Activated CD4-positive, alpha-beta T cell treated with anti-CD3 and anti-CD28 coated beads, Interleukin-2, amount 50 U/mL, for 1 hour (primary cell): ENCODE measurements at places on chromosomes 11 and 22.

GRCh38 chr11:9459667-9460321, 1.0 kb upstream of the ZNF143 start:
- peak; percentile 29 for DNase-seq

GRCh38 chr22:22578702-22579424, 19.8 kb upstream of the PRAME start:
- DNase-seq = no peak

GRCh38 chr22:43923631-43924464, at the start of gene PNPLA3:
Gene PNPLA3, plus strand, starts transcription at chr22:43923805. Its CDS starts 107 bp downstream, at chr22:43923912.
- DNase-seq = peak; percentile 77

DNA sequence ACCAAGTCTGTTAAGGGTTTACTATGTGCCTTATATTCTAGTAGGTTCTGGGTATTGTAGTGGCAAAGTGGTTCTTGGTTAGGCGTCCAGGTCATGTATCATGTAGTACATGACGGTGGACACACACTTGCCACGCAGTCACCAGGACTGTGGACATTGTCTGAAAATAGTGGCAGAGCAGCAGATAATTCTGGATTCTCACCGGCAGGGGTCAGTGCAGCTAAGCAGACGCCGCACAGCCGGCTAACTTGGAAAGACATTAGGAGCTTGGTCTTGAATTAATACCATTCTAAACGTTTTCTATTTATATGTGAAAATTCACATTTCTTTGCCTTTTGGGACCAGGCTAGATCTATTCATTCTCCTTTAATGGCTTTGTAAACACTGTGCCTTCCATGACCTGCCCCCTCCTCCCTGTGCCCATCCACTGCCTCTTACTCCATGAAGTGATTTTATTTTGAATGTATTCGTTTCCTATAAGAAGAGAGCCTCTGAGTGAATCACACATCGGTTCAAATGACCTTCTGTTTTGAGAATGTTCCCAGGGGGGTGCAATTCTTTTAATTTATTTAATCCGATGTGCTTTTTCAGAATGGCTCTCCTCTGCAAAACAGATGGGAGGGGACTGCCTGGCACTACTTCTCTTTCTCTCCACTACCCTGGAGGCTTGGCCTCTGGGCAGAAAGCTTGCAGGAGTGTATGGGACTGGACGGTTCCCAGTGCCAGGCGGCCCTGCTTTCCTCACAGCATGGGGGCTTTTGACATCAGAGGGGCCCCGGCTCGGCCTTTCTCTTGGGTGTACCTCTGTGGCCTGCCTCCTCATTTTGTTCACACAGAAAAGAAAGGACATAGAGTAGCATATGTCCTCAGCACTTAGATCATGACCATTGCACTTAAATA, 378.0 kb downstream of the NTM start:
- peak; percentile 8 for DNase-seq

DNA sequence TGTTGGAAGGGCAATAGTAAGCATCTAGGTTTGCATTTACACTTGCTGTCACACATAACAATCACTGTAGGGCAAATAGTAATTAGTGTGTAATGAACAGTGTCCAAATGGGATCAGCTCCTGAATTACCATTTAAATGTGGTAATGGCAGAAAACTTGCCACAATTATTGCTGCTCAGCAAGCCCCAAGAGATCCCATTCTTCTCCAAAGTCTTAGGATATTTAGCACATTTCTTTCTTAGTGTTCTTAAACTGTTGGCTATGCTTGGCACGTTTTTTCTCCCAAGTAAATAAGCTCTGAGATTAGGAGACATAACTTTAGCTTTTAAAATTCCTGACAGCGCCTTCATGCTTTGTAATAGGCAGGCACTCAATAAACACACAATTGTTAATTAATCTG, 1037.0 kb downstream of the DLG2 start:
- no peak for DNase-seq

DNA sequence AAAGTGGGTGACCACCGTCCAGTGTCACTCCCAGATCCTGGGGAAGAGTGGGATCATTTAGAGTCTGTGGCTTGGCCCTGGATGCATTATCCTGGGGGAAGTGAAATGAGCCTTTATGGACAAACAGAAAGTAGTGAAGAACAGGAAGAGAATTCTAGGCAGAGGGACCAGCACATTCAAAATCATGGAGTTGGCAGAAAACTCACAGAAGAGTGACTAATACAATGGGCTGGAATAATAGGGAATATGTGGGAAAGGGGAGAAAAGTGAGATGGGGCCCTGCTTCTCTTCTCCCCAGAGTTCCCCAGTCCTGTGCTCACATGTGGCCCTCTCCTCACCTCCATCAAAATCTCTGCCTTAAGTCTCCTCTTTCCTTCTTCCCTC, 84.3 kb downstream of the CCDC81 start:
- no peak for DNase-seq

GRCh38 chr11:47296045-47296444, 26.1 kb downstream of the MADD start:
- DNase-seq = no peak

DNA sequence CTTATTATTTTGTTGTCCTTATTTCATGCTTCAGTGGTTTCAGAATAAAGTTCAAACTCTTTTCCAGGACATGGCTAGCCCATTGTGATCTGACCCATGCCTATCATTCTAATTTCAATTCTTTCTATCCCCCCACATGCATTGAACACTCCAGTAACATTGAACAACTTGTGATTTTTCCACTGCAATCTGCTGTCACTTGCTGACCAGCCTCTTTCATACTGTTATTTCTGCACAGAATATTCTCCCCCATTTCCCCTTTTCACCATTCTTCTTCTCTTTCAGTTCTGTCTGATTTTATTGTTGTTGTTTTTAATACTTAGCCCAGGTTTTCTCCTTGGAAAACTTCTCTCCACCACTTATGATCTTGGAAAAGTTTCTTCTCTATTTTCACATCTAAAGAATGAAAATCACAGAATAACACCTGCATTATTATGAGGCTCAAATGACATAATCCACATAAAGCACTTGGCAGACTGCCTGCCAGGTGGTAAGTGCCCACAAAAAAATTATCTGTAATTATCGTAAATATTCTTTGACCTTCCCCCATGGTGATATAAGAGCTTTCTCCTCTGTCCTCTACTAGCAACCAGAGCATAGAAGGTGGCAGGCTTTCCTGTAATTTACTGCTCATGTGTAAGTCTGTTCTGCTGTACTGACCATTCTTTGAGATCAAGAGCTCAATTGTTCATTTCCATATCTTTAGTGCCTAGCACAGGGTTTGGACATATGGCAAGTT, 51.9 kb upstream of the EED start:
- DNase-seq = no peak

DNA sequence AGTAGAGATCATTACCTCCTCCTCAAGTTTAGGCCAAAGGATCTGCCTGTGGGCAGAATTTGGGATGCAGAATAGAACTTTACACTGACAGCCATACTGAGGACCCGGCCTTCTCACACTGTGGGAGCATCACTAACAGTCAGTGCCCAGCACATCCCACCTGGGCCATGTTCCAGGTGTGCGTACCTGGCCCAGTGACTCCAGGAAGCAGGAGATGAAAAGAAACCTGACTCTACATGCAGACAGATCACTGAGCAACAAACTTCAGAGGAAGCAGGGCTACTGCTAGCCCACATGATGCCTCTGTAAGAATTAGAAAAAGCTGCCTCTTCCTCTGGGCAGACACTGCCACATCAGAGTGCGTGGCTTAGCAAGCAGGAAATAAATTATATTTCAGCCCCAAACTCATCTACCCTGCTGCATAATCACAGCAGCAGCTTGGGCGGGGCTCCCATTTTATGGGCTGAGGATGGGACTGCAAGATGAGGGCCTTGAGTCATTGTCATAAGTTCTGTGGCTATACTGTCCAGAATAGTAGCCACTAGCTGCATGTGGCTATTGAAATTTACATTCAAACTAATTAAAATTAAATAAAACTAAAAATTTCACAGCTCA, 6.0 kb upstream of the LMO2 start:
- DNase-seq = no peak

DNA sequence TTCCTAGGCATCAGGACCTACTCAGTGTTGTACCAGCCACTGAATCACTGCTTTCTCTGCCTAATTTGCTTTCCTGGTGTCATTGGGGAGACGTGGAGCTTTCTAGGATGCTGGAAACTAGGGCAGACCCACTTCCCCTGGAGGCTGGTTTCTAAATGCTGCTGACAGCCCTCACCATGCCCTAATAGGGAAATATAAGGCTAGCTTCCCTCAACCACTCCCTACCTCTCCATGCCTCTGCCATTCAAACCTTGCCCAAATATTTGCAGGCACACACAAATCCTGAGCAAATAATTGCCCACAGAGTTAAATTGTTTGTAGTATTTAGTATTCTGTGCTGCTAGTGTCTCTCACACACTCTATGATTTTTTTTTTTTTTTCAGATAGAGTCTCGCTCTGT, 310.2 kb downstream of the DDX10 start:
- DNase-seq = no peak

- no peak for DNase-seq
Measured at GRCh38 chr11:44631831-44632230, 66.4 kb downstream of the CD82 start.

DNA sequence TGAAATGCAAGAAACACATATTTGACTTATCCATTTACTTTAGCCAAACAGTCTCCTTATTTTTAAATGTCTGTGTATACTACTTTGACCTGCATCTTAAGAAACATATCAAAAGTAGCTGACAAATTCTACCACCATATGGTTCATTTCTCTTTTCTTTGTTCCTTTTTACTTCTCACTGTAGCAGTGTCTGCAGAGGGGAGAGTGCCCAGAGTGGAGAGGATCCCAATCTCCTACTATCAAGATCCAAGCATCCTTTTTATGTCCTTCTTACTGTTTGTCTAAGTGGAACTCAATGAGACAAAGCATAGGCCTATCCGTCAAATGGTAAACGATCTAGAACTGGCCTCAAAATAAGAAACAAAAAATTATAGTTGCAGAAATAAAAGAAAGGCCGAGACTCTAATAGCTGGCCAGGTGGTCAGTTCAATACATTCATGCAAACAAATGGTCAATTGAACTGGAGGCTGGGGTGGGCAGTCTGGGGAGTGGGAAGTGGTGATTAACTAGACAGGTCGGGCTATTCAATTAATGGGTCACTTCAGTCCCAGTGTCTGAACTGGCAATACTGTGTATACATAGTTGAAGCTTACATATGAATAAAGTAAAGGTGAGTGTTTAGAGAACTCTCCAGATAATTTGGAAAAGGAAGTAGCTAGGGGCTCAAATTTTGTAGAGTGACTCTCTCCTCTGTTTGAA, 149.1 kb downstream of the MAML2 start:
- DNase-seq = no peak

- DNase-seq = no peak
Measured at GRCh38 chr11:85751724-85752123, 59.2 kb downstream of the SYTL2 start.

GRCh38 chr22:44759430-44760310, 7.3 kb downstream of the ARHGAP8 start:
- DNase-seq = no peak

- DNase-seq = no peak
Measured at GRCh38 chr11:66979336-66979980, 4.4 kb downstream of the C11orf86 start.

- DNase-seq = no peak
Measured at GRCh38 chr11:120894202-120894985, 129.5 kb upstream of the TBCEL start.

DNA sequence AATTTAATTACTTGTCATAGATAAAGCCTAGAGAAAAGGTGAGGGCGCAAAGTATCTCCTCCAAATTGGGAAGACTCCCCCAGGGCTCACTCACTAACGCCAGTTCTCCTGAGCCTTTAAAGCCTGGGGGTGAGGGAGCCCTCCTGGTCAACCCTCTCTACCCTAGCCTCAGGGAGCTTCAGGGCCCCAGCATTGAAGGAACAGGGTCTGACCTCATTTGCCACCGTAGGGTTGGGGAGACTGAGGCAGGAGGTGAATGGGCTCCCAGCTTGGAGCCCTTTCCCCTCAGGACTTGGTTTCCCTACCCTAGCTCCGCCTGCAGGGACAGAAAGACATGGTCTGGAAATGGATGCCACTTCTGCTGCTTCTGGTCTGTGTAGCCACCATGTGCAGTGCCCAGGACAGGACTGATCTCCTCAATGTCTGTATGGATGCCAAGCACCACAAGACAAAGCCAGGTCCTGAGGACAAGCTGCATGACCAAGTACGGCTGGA, 1.7 kb downstream of the FOLR2 start:
- DNase-seq = no peak

GRCh38 chr11:131206671-131207070, 163.7 kb upstream of the NTM start:
- DNase-seq = no peak

- no peak for DNase-seq
Measured at GRCh38 chr11:41308286-41308685, 151.2 kb downstream of the LRRC4C start.

DNA sequence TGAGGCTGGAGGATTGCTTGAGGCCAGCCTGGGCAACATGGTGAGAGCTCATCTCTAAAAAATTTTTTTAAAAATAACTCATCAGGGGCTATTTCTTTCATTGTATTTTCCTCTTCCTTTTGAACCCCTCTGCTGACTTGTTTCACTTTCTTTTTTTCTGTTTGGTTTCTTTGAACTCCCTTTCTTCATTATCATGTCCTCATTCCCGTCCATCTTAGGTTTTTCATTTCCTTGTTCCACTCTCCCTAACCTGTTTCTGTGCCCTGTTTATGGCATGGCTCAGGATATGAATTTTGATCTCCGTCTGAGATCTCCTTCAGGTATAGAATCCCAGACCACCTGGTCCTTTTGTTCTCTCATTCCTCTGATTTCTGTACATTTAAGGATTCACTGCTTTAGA, 12.5 kb downstream of the MARK2 start:
- DNase-seq = no peak

DNA sequence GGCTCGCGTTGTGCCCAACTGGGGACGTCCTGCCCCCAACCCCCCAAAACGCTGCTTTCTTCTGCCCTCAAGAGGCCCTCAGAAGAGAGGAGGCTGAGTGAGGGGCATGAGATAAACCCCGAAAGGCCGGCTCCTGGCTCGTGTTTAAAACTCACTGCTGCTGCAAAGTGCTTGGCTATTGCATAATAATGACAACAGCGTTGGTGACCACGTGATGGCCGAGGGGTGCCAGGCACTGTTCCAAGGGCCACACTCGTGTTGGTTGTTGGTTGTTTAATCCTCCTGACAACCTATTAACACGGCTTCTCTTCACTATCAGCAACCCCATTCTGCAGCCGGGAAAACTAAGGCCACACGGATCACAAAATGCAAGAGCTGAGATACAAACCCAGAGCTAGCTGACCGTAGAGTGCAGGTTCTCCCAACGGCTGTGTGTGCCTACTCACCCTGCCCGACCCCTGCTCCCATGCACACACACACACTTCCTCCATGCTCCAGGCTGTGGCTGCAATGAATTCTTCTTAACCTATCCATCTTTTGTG, 51.0 kb downstream of the ANO1 start:
- DNase-seq = no peak

GRCh38 chr11:69721106-69721505, 17.3 kb upstream of the FGF19 start:
- no peak for DNase-seq

- DNase-seq = no peak
Measured at GRCh38 chr11:72741849-72742512, 10.2 kb downstream of the ARAP1 start.

GRCh38 chr11:10900681-10901415, 43.0 kb upstream of the ZBED5 start:
- no peak for DNase-seq

GRCh38 chr11:13223112-13223511, 54.5 kb upstream of the BMAL1 start:
- no peak for DNase-seq
